ENCODE measurements at places on chromosomes 5 and 9.

DNA sequence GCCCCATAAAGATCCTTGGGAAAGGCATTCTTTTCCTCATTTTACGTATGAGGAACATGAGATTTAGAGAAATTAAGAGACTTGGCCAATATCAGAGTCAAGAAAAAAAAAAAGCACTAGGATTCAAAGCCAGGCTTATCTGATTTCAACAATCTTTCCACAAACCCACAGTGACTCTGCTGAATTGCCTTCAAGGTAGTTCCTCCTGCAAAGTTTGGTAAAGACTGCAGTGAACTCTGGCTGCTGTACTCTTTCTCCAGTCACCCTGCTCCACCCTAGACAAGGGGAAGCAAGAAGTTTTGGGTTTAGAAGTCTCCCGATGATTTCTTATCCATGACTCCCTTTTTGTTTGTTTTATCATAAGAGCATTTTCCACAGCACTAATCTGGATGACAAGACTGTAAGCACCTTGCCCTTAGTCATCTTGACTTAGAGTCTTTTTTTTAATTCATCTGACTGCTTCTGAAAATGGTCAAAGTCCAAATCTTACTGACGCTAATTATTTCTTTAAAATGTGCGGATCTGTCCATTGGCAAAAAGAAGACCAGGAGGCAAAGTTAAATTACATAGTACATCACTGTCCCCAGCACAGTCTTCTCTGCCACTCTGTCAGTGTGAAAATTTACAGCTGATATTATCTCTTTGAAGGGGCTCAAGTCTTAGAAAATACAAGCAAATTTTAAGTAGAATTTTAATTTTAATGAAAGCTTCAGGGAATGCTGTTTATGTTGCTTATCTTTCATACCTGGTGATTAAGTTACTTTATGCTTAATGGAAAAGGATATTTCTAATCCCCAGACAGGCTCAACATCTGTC, 180.1 kb downstream of the TTLL11 start:
- no peak for DNase-seq

DNA sequence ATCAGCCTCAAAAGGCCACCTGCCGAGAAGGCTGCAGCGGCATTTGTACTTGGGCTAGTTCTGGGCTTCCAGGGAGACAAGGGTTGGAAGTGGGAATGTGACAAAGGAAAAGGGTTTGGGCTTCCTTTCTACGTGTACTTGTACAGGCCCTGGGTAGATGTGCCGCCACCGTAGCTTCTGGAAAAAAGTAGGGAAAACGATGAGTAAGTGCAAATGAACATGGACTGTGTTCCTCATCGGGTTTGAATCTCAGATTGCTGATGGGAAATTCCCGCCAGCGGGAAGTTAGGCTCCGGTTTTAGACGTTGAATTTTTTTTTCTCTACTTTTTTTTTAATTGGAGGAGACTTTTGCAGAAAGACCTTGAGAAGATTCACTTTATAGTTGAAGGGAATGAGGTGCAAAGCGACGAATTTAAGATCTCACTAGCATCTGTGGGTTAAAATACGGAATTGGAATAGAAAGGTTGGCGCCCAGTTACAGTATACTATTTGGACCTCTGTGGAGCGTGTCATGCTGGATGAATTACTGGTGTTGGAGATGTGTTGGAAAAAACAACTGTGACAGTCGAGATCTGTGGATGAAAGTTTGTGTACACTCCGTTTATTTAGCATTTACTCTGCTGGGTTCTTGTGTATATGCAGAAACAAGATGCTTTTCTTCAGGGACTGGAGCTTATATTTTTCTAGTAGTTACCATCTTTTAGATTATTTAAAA, 1.2 kb downstream of the G3BP1 start:
- DNase-seq = peak; percentile 57

GRCh38 chr9:74666625-74667316, 169.6 kb downstream of the RORB start:
- DNase-seq = no peak

DNA sequence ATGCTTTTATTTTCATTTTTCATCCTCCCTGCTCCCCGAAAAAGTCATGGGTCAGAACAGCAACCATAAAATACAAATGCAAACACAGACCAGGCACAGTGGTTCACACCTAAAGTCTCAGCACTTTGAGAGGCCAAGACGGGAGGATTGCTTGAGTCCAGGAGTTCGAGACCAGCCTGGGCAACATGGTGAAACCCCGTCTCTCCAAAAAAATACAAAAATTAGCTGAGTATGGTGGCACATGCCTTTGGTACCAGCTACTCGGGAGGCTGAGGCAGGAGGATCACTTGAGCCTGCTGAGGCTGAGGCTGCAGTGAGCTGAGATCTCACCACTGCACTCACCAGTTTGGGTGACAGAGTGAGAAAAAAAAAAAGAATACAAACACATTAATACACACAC, 60.3 kb downstream of the ARHGEF37 start:
- no peak for DNase-seq

DNA sequence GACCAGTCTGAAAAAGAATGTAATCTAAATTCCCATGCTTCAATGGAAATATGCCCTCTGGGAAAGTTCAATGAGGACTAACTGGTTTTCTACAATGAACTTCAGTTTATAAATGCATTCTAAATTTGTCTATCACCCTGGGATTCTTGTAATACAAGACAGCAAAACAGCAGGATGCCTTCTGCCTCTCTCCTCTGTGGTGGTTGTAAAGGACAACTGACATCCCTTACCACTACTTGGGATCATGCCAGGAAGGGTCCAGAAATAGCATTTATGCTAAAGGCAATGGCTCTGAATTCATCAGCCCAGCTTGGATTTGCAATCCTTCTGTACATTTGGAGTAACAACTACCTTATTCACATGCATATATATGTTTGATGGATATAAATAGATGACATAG, 97.3 kb upstream of the ADAMTS16 start:
- no peak for DNase-seq

- no peak for DNase-seq
These were observed 26.9 kb upstream of the EXOC3 start for GRCh38 chr5:415928-416635.
